ENCODE measurements at places on chromosomes 6 and 20.

GRCh38 chr20:58150772-58151171 lies 77.7 kb downstream of the ANKRD60 start:
- no peak for DNase-seq

- DNase-seq, result no peak
Observed at GRCh38 chr20:13567663-13568062, 71.1 kb downstream of the TASP1 start.

- no peak for DNase-seq
Observed at GRCh38 chr6:53899512-53899911, 104.7 kb downstream of the LRRC1 start.

- peak; percentile 88 for DNase-seq
Observed at GRCh38 chr6:105359419-105360370, 43.2 kb downstream of the PREP start.

DNA sequence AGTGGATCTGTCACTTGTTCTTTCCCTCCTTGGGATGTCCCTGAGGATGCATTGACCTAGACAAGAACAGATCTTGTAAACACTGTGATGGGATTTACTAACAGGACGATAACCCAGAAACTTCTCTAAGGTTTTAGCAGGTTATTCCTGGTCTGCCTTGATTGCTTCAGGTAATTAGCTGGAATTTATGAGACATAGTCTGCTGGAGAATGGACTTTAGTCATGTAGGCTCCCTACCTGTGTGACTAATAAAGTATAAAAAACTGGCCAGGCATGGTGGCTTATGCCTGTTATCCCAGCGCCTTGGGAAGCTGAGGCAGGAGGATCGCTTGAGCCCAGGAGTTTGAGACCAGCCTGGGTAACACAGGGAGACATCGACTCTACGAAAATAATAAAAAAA lies 96.1 kb downstream of the PAK5 start:
- DNase-seq, result no peak

GRCh38 chr20:3082955-3083952 lies 1.3 kb downstream of the AVP start:
- DNase-seq, result no peak

- DNase-seq, result no peak
Observed at GRCh38 chr20:50189681-50190250, 864 bp upstream of the CEBPB start.

DNA sequence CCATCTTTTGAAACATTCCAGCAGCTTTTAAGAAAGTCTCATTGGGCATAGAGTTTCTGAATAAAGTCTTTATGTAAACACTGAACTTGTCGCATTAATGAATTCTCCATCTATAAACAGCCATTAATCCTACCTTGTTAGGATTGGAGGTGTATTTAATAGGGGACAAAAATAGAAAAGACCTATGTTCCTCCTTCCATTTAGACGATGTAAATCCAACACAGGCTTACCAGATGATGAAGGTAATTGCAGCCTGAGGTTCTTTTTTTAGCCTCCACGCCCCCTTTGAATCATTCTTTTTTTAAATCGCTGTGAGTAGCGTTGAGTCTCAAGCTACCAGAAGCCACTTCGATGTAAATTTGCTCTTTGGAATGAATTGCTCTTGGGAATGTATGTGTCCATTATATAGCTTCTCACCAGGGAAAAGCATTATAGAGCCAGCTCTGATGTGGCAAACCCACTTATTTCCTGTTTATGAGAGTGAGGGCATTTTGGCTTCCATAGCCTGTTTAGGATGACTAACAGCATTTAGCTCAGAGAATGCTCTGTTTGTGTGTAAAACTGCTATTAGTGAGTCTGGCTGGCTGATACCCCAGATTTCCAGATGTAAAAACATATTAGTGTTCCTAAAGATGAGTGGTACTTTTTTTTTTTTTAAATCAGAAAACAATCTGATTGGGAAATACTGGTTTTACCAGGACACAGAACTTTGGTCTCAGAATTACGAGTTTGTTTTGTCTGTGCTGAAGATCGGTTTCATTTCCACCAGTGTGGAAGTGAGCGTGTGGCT lies 74.9 kb upstream of the CLDN20 start:
- DNase-seq, result peak; percentile 86

- DNase-seq, result no peak
Observed at GRCh38 chr6:163630096-163630495, 215.6 kb downstream of the QKI start.

DNA sequence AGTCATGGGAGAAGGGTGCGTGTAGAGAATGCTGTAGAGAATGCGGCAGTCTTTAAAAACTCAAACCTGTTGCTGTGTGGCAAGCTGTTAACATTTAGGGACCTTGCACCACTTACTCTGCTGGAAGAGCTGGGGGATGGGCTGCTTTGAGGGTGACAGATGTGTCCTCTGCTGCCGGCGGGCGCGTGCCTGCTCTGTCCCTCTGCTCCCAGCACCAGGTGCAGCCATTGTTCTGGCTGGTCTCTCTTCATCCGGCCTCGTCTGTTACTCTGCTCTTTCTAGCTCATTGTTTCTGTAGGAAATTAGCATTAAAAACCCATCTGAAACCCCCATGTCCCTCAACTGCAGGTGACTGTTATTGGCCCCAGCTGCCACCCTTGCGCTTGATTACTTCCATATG lies 78.5 kb downstream of the CBFA2T2 start:
- DNase-seq, result no peak

DNA sequence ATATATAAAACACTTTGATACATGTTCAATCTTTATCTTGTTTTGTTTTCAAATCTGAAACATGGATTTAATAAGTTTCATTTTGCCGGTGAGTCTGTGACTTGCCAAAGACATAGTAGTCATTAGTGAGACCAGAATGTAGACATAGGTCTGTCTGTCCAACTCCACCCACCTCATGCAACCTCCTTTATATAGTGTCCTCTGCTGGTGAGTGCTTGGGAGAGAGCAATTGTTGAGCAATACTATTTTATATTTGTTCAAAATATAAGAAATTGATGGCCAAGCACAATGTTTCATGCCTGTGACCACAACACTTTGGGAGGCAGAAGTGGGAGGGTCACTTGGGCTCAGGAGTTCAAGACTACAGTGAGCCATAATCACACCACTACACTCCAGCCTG lies 10.8 kb upstream of the LY86 start:
- DNase-seq, result no peak

GRCh38 chr6:41200296-41200900 lies 551 bp downstream of the TREML2 start:
- no peak for DNase-seq

DNA sequence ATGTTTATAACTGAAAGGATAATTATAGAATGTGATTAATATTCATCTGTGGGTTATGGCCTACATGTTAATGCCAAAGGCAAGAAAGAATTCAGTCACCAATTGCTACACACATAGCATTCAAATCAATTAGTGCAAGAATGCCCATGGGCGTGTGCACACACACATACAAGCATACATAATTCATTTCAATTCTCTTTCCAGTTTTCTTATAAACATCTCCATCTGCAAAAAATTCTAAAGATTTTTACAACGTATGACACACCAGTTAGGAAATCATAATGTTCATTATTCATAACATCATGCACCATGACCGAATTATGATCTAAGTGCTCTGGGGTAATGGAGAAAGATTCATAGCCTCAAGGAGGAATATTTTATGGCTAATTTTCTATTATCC lies 111.0 kb upstream of the ADTRP start:
- no peak for DNase-seq

DNA sequence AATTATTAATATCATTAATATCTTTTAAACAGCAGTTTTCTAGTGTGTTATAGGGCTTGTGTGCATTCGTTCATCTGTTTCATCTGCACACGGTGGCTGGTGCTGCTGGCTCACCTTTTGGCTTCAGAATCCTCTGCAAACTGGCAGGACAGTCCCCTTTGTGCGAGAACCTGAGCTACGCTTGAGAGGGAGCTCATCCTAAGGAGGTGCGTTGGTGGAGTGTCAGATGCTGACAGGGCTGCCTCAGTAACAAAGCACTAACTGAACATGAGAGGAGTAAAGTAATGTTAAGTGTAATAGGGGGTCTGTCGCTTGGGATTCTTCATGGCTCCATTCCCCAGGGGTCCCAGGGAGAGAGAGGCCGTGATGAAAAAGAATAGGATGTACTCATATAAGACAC lies 22.4 kb downstream of the ELOVL2 start:
- DNase-seq, result no peak

DNA sequence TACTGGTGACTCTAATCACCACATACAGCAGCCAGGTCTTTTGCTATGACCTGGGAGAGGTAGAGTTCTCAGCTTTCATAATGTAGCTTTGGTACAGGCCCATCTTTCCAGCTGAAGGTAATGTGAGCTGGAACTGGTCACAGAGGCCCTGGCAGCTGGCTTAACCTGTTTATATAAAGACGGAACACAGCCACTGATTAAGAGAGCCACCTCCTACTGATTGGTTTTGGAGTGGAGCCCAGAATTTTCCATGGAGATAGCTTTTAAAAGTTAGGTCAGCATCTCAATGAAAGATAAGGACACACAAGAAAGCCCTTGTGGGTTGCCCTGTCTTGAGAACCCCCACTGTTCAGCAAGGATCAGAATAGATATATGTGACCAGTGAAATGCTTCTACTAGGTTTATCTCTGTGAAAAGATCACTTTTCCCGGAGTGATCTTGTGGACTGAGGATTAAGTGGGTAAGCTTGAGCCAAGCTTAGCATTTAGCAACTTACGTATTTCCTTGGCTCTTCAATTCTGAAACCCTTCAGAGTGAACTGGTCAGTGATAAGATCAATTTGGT lies 213.7 kb upstream of the CITED2 start:
- DNase-seq, result no peak

DNA sequence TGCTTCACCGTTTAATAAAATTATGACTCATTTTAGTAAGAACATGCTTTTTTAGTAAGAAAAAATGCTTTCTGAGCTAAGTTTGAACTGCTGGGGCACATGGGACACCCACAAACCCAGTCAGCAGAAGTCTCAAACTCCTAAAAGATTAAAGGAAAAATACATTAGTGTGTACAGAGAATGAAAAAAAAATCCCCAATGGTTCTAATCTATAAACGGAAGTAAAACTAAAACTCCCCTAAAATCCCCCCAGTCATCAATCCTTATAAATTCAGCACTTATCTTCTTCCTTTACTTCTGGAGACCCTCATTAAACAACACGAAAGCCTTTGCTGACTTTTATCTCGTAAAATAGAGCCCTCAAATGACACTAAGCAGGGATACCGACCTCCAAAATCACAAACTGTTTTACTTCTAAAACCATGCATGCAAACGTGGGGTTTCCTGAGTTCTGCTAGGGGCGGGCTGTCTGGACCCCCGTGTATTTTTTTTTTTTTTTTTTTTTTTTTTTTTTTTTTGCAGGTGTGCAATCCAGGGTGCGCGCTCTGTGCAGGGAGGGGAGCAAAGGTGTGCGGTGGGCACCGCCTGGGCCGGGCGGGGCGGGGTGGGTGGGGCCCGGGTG lies 1.1 kb upstream of the MYB start:
- DNase-seq, result no peak

GRCh38 chr6:107102414-107102805 lies 12.9 kb downstream of the BEND3 start:
- DNase-seq, result no peak

- DNase-seq, result no peak
Observed at GRCh38 chr20:59940956-59941294, 736 bp downstream of the FAM217B start.

GRCh38 chr6:84037425-84038089 lies 4.0 kb downstream of the MRAP2 start:
- DNase-seq, result no peak

- DNase-seq, result no peak
Observed at GRCh38 chr6:37289931-37290330, 32.0 kb upstream of the TMEM217 start.

GRCh38 chr6:29014729-29015608 lies 9.9 kb upstream of the ZNF311 start:
- DNase-seq, result no peak

DNA sequence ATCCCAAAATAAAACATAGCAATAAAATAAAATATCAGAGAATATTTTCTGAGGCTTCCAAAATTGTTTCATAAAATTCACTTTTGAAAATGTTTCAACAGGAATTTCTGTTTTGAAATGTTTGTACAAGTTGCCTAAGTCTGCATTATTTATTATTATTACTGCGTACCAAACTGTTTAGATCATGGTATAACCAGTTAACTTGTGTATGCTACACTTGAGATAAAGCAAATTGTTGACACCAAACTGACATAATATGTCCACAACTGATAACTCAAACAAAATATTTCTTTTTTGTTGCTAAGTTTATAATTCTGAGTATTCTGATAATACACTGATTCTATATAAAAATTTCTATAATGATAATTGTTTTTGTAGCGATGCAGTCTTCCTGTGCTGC lies 531.8 kb upstream of the EYS start:
- DNase-seq, result no peak

- no peak for DNase-seq
Observed at GRCh38 chr20:62370807-62371587, 3.9 kb upstream of the LAMA5 start.

DNA sequence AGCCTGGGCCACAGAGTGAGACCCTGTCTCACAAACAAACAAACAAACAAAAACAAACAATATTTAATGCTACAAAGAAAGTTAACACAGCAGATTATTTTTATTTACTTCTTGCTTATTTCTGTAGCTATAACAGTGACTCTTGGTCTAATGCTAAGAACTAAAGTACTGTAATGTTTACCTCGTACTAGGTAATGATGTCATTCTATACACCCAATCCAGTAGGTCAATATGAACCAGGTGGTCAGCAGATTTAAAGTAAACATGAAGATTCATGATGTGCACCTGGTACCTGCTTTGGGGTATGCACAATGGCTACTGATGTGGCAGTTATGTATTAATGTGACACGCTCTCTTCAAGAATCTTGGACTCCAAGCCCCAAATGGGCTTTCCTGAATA lies 36.6 kb upstream of the CARMIL1 start:
- DNase-seq, result no peak

DNA sequence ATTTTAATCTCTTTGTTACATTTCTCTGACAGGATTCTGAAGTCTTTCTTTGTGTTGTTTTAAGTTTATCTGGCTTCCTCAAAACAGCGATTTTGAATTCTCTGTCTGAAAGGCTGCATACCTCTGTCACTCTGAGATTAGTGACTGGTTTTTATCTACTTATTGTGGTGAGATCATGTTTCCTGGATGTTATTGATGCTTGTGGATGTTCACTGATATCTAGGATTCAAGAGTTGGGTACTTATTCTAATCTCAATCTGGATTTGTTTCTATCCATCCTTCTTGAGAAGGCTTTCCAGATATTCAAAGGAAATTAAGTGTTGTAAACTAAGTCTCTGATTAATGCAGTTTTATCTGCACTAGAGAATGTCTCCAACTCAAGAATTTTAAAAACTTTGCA lies 1076.1 kb upstream of the ADGRB3 start:
- DNase-seq, result no peak

- DNase-seq, result no peak
Observed at GRCh38 chr20:34522969-34523871, 7.0 kb downstream of the DYNLRB1 start.

All from HS-5 (cell line).